ENCODE measurements at places on chromosomes 3 and 15. TPM values are rescaled to one million over a fixed set of nuclear protein-coding genes. Genes with fewer than 3 reads are reported as not detected.
A peak's percentile ranks its signal among the peaks of the same experiment; 100 is the strongest.

- DNase-seq: no peak
Observed at GRCh38 chr15:87735522-87735921, 521.0 kb downstream of the NTRK3 start.

DNA sequence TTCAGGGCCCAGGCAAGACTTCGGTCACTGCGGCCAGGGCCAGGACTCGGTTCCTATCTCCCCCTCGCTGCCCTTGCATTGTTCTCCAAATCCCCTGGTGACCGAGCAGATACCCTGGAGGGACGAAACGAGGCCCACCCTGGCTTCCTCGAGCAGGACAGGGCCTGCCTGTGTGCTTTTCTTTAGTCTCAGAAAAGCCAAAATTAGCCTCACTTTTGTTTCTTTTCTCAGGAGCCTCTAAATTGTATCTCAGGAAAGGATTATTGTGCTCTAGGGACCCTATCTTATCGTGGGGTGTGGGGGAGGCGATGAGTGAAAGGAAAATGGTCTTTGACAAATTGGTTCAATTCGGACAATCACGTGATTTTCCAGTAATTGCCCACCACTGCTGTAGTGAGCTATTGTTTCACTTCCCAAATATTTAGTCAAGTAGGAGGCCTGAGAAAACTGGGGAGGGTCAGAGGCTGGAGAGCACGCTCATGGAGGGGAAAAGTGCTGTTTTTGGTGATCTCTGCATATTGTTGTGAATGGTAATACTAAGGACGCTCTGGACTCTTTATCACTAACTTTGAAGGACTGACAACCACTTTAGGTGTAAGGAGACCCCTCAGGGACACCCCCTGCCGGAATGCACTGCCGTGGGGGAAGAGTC is 61.6 kb downstream of the TMEM44 start:
- no peak for DNase-seq

DNA sequence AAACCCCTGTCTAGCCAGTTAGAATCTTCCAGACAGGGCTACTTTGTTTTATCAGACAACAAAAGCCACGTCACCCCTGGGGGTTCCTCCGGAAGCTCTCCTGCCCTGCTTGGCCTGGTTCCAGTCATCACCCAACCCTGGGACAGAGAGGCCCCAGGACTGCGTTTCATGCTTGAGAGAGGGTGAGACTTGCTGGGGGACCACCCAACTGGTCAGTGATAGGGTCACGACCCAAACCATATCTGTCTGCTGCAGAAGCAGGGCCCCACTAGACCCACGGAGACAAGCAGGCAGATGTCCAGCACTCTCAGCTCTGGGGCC is 1.2 kb downstream of the NT5DC2 start:
- no peak for DNase-seq

DNA sequence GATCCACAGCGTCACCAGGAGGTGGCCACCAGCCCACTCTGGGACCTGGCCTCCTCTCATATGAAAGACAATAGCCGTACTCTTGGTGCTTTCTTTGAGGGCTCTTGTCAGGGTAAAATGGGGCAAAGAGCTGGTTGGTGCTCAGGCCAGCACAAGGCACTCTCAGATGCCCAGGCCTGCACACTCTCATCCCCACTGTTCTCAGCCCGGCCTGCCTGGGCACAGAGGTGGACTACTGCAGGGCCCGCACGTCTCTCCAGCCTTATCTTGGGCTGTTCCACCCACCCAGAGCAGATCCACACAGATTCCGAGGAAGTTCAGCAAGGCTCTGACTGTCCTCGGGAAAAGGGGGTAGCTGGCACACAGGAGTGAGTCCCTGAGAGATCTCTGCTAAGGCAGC is 122.8 kb upstream of the PRR20G start:
- no peak for DNase-seq

DNA sequence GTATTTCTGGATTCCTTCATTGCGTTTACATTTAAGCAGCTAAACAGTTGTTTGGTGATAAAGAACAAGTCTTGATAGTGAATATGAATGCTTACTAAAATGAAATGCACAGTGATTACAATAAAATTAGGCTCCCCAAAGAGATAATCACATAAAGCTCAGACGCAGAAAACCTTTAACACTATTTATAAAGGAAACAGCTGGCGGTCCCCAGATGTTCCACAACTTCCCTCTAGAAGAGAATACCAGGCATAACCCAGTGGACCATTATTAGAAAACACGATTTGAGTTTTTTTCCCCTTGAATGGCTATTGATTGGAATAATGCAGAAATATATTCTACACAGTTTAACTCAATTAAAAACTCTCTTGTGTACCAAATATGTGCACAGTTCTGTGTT is 573.2 kb downstream of the DIPK2A start:
- no peak for DNase-seq

DNA sequence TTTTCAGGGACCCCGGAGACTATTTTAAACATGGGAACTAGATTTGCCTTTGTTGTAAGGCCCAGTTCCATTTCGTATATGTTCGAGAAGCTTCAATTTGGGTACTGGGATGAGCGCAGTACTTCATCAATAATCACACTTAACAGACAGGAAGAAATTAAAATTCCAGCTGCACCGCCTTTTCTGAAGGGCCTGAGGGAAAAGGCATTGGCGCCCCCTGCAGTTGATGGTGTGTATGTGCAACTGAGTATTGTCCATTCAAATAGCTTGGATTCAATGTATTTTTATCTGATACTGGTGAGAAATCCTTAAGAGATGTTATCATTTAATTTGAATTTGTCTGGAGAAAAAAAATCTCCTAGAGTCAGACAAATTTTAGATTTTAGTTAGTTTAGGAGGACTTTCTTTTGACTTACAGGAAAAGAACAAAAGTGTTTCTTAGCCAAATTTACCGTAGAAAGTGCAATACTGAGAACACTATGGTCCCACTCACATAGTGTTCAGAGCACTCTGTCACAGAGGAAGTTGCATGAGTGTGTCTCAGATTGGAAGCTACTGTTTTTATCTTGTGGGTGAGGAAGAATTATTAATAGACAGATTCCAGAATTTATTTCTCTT is 5.4 kb upstream of the ALDH1A2 start:
- peak; percentile 25 for DNase-seq

DNA sequence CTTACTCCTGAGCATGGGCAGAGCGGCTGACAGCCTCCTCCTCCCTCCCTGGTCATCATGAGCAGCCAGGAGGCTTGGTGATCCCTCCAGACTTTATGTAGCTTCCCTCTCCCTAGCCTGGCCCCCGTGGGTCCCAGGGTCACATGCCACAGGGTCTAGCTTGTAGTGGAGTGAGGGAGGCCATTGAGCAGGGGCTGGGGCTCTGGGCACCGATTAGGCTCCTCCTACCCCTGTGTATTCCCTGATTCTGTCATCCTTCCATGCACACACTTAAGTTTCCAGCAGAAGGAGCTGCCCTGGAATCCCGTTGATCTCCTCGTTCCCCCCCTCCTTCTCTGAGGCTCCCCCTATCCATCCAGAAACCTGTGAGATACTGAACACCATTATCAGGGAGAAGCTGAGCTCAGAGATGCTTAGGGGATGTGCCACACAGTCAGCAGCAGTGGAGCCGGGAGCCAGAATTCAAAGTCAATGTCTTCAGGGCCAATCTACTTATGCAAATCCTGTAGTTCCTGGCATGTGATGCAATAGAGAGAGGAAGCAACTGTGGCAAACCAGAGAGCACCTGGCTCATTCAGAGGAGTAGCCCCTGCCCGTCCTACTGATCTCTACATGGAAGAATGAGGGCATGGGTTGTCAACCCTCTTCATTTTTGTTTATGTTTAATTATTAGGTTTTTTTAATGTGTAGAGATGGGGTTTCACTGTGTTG is 17.2 kb downstream of the CCDC33 start:
- DNase-seq: no peak

DNA sequence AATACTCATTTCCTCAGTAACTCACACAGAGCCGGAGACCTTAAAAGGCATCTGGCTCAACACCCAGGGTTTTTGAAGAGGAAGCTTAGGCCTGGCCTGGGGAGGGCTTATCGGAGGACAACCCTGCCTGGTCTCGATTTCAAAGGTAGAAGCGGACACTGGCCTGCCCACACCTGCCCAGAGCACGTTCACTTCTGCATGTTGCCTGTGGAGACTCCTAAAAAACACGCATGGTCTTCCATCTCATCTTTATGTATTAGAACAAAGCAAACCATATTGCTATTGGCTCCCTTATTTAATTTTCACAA is 55.5 kb upstream of the FURIN start:
- no peak for DNase-seq

DNA sequence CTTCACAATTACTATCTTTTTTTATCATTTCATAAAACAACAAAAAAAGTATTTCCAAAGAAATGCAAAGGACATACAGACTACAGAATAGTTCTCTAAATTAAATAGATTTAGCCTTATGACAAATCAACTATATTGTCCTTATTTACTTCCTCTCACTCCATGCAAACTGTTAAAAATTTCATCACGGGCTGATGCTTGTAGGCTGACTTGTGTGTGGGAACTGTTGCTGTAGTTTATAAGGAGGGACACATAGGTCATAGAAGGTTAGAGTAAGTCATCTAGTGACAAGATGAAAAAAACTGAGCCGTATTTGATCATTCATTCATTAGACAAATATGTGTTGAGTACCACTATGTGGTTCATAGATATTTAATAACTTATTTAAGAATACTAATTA is 232.5 kb upstream of the TBL1XR1 start:
- no peak for DNase-seq

GRCh38 chr15:40266828-40267304 is 16.0 kb downstream of the ANKRD63 start:
- DNase-seq: peak; percentile 85

GRCh38 chr3:70646635-70647034 is 334.2 kb upstream of the MDFIC2 start:
- DNase-seq: no peak

DNA sequence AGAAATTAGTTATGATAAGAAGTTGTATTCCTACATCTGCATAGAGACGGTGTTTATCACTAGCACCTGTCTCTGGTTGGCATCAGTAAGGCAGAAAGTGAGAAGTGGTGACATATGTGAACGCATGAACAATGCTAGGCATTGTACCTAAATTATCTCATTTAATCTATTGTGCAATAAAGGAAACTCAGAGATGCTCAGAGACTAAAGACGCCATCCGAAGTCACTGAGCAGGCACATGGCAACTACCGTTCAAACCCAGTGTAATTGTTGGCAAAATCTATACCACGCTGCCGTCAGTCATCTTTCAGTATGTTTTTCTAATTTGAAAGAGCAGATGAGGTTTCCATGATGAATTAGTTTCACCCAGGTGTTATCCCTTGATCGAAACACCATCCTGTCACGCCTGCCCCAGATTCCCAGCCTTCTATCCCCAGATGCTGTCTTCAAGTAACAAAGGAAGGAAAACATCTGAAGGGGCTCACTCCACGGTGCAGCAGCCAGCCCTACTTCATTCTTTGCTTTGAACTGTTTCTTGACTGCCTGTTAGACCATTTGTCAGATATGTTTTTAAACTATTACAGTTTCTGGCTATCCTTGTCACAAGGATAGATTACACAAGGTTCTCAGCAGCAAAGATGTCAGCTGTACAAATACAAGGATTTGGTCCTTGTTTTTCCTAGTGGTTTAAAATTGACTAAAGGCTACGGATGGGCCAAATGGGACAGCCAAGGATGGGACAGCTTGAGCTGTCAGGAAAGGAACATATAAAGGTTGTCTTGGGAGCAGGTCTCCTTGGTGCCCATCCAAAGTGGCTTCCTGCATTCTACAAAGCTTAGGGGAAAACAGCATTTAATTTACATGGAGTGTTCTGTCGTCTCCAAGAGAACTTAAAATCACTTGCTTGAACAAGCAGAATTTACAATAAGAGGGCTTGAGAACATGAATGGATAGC is 99.1 kb downstream of the TMEM108 start:
- no peak for DNase-seq

GRCh38 chr3:87397211-87397610 is 120.8 kb upstream of the POU1F1 start:
- no peak for DNase-seq

DNA sequence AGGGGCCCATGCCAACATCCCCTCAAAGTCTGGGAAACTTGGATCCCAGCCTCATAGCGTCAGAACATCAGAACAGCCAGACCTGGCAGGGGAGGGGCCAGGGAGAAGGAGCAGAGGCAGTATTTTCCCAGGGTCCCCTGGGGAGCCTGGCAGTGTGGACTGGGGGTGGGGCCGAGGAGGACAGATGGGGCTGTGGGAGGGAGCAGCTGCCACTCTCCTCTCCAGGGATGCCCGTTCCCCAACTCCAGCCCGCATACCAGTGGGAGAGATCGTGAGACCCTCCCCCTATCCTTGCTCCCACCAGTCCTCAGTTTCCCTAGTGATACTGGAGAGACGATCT is 6.5 kb upstream of the DNAJB8 start:
- DNase-seq: no peak

DNA sequence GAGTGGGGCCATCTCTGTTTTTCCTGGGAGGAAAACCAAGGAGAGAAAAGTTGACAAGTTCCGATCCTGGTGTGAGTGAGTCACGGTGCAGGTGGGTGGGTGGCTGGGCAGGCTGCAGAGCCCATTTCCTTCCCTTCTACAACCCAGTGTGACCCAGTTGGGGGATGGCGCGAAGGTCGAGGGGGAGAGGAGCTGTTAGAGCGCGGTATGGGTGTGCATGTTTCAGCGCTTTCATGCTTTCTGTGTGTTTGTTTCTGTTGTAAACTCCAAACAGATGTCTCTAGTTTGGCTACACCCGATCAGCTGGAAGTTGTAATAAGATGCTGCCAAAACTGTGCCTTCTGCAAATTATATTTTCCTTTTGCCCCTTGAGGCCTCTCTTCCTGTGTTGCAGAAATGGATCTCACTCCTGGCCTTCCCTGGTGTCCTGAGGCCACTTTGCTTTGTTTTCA is 3.8 kb downstream of the FAM43A start:
- DNase-seq: no peak

GRCh38 chr3:126309861-126310655 is 47.1 kb downstream of the KLF15 start:
- DNase-seq: no peak

GRCh38 chr15:37105889-37106288 is 5.5 kb upstream of the MEIS2 start:
- DNase-seq: no peak

DNA sequence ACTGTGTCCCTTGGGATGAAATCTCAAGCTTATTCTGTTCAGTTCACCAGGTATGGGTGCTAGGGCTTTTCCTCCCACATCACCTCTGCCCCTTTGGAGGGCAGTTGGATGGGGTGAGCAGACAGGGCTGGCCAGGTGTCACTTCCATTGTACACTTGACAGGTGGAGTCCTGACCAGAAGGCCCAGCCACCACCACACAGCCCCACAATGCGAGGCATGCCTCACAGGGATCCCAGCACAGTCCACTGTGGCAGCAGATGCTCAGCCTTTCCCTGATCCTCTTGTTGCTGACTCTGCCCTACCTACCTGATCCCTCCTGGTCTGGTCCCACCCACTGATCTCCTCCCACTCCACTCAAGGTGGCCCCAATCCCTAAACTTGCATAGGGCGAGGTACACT is 88.2 kb downstream of the ANP32A start:
- no peak for DNase-seq

- DNase-seq: no peak
Observed at GRCh38 chr3:191809326-191809949, 348.5 kb downstream of the PYDC2 start.

GOLGA8T gene
- 0.10 TPM for total RNA-seq

RCN2 gene
- total RNA-seq: 71.1 TPM

SLC12A8 gene
- 10.5 TPM for total RNA-seq

IL17RB gene
- not detected for total RNA-seq

SLC12A6 gene
- 6.9 TPM for total RNA-seq

LSMEM2 gene
- total RNA-seq: not detected

GHSR gene
- total RNA-seq: not detected

KIF7 gene
- 6.1 TPM for total RNA-seq

ZNF717 gene
- total RNA-seq: 10.4 TPM

PAK6 gene
- 14.1 TPM for total RNA-seq
